ENCODE measurements at places on chromosomes 13 and 19.

DNA sequence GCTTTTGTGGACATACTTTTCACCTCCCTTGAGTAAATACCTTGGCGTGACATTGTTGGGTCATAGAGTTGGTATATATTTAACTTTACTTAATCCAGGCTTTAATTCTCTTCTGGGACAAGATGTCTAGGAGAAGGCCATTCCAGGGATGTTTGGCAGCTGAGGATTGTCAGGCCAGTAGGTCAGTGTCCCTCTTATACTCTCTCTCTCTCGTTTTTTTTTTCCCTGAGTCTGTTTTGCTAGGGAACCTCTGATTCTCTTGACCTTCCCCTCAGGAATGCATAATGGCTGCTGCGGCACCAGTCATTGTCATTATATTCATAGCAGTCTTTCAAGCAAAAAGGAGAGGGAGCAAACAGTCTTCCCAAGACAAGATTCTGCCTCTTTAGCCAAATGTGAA, 48.8 kb downstream of the BICRA start:
- no peak for DNase-seq

DNA sequence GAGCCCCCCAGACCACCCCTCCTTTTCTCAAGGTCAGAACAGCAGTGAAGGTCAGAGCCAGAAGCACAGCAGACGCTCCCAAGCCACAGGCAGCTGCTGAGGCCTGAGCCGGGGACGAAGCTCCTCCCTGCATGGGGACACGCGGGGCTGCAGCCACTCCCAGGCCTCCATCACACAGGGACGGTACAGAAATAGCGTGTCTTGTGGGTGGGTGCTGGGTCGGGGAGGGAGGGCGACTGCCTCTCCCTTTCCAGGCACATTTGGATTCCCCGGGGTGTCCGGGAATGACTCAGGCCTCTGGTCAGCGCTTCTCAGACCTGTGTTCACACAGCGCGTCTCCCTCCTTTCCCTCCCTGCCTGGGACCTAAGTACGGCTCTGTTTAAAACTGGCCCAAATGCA, 33.2 kb downstream of the RASA3 start:
- no peak for DNase-seq

DNA sequence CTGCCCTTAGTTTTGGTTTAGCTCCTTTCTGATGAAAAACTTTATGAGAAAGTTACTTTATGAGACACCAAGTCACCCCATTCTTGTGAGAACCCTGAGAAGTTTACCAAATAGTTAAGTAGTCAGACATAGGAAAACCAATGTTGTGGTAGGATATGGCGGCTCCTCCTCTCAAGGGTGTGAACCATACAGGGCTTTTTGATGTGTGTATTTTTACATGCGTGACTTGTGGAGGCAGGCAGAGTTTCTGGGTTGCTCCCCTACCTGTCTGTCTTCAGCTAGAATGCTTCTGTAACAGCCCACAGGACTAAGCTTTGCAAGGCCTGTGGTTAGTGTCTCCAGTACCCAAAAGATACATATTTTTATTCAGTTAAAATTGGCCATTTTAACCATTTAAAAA, 18.3 kb downstream of the UBAC2 start:
- no peak for DNase-seq

DNA sequence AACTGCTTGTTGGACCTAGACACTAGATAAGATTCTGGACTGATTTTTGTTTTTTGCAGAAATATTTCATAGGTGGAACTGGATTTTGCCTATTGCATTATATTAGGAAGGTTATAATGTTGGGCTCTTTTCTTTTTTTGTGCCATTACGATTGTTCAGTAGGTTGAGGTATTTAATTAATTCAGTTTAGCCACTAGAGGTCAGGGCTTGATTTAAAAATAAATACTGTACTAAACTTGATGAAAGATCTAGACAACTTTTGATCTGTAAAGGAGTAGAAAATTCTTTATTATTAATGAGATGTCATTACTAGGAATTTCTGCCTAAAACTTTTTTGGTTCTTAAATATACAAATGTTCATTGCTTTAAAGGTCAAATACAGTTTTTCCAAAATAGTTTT, 15.2 kb upstream of the SUPT20H start:
- DNase-seq = no peak

- no peak for DNase-seq
Measured at GRCh38 chr19:2235381-2236063, 607 bp downstream of the PLEKHJ1 start.

DNA sequence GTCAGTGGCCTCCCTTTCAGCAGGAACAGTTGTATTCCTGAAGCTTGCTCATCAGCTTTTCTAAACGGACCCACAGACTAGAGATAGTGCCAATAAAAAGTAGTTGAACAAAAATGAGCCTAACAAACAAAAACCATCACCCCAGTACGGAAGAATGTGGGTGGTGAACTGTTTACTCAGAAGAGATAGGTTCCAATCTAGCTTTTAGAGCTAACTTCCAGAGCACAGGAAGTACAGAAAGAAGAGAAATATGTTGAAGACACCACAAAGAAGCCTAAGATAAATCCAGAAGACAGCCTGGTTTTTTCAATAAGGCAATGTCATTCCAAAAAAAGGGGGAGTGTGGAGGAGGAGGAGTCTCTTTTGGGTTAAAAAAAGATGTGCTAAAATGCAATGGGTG, 2.8 kb upstream of the LMO7 start:
- no peak for DNase-seq

- DNase-seq = no peak
Measured at GRCh38 chr13:88000787-88001186, 329.6 kb downstream of the SLITRK5 start.

- no peak for DNase-seq
Measured at GRCh38 chr19:18435178-18435841, 2.6 kb downstream of the ISYNA1 start.

DNA sequence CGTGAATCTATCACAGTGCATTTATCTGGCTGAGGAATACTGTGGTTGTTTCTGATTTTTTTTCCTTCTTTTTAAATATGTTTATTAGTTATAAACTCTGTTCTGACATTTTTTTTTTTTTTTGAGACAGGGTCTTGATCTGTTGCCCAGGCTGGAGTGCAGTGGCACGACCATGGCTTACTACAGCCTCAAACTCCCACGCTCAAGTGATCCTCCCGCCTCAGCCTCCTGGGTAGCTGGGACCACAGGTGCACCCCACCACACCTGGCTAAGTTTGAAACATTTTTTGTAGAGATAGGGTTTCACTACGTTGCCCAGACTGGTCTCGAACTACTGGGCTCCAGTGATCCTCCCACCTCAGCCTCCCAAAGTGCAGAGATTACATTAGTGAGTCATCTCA, 6.6 kb upstream of the NUMBL start:
- no peak for DNase-seq

DNA sequence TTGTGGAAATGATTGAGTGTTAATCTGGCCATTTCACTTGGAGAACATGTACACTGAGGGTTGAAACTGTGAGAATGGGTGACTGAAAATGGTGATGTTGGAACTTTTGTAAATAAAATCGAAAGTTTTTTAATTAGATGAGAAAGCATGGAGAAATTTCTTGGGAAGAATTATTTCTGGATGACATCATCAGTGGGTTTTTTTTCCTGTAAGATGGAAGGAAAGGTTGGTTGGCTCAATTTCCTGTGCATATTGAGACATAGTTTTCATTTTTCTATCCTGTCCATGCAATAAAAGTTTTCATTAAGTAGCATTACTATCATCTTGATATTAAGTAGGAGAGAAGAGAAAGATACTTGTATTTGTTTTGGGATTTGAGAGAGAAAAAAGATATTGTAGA, 120.6 kb upstream of the HTR2A start:
- DNase-seq = no peak

- no peak for DNase-seq
Measured at GRCh38 chr19:49795615-49796014, 17.5 kb downstream of the FUZ start.

- no peak for DNase-seq
Measured at GRCh38 chr13:111385183-111385857, 64.9 kb downstream of the TEX29 start.

GRCh38 chr19:40640744-40641143, 39.6 kb downstream of the LTBP4 start:
- no peak for DNase-seq

DNA sequence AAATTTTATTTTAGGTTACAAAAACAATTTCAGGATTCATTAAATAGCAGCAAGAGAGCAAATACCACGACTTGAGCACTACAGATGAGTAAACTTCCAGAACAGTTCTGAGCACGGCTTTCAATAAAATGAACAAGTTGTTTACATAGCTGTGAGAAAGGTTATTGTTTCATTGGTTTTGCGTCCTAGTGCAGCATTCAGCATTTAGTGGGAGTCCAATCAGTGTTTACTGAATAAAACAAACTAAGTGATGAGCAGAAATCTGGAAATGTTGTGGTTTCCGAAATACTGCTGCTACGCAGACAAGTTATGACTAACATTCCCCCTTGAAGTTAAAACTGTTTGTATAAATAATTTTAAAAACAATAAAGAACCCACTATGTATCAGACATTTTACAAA, 251.5 kb upstream of the STARD13 start:
- no peak for DNase-seq

DNA sequence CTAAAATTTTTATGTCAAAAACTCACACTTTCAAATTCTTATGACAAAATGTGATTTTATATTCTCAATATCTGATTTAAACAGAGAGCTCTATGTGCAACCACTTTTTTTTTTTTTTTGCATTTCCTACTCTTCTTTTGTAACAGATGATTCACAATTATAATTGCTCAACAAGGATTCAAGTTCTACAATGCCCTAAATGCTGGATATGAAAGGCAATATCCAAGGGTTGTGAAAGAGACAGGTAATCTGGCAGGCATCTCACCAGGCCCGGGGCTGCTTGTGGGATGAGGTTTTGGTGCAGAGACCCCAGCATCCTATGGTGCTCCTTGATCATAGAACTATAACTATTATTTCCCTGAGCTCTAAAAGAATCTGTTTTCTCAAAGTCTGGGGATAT, 363.6 kb upstream of the NBEA start:
- no peak for DNase-seq

GRCh38 chr19:41619018-41619556, 7.8 kb downstream of the CEACAM4 start:
- no peak for DNase-seq

GRCh38 chr13:91620670-91621141, 222.3 kb downstream of the GPC5 start:
- DNase-seq = no peak

GRCh38 chr19:8489561-8490394, 12.7 kb downstream of the PRAM1 start:
- DNase-seq = no peak

DNA sequence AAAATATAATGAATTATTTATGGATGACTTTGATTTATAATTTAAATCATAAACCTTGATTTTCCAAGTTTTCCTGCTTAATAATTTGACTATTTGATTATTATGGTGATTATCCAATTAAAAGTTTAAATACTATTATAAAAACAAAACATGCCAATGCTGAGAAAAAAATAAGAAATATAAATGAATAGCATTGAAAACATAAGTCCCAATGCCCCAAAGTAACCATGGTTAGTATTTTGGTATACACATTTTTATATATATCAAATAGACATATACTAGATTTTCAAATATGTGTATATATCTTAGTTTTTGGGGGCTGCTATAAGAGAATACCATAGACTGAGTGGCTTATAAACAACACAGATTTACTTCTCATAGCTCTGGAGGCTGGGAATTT, 108.3 kb downstream of the GPC5 start:
- DNase-seq = no peak

- no peak for DNase-seq
Measured at GRCh38 chr13:101307181-101307701, 109.1 kb downstream of the NALCN start.

DNA sequence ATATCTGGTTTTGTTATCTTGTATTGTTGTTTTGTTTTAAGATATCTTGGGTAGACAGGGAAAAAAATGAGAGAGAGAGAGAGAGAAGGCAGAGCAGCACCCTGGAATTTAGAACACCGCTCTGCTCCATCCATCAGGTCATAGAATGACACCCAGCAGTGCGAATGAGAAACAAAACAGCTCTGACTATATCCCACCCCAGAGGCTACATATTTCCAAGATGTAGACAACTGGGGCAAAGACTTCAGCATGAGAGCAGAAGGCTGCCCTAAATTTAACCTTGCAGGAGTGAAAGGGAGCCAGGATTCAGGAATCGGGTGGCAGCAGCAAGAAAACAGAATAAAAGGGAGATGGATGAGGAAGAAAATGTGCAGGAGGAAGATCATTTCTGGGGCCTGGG, 46.5 kb downstream of the TNFSF13B start:
- DNase-seq = no peak

- DNase-seq = no peak
Measured at GRCh38 chr19:10431943-10432735, 11.8 kb downstream of the PDE4A start.

- no peak for DNase-seq
Measured at GRCh38 chr13:40992678-40993518, 26.2 kb downstream of the ELF1 start.

DNA sequence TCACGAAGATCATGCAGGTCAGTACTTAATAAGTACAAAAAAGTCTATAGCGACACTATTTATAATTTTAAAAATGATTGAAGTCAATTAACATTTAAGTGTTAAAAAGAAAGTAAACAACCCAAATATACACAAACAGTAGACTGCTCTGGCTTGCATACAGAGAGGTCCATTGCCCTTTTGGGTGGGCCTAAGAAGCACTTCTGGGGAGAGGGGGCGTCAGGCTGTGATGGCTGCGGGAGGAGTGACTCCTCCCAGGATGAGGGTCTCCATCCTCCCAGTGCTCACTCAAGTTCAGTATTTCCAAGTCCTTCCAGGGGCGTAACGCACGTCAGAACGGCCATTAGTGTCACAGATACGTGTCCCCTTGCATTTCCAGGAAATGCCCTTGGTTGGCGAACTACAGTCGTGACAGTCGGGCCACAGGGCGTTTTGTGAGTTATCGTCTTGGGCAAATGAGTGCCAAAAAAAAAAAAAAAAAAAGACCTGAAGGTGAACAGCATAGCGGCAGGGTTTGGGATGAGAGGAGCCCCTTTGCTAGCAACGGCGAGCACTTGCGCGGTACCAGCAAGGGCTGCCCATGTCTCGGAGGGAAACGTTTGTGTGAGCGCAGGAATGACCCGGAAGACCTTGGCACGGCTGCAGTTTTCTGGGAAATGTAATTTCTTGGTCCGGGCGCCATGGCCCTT, at the start of gene SCGB2B2:
Gene SCGB2B2, minus strand, starts transcription at position 463 of the 689 bp plus-strand sequence. CDS start 82,596 bp downstream, outside the sequence.
- no peak for DNase-seq

DNA sequence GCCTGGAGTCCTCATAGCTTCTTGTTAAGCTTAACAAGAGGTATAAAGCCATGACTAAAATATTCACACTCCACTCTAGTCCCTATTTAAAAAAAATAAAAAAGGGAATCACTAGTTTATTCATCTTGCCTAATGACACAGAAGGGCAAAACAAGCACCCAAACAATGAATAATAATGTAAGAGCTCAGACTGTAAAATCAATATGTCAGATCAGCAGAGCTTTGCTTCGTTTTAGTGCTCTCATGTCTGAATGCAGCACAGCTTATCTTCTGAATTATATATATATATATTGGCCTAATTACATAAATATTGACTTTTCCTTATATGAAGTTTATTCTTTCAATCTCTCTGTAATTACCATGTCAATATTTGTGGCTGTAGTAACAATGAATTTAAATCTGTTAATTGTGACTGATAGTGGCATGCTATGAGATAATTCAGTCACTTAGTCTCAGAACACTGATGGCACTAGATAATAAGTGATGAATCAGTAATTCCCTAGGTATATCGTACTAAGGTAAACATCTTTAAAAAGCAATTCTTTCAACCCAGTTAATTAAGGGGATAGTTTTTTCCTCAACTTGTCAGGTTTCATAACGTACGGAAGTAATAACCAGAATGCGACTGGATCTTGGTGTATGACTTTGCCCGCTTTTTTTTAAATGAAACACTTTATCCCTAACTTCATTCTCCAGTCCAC, 361.9 kb upstream of the GPC6 start:
- DNase-seq = no peak

GRCh38 chr13:50401721-50402465, 386.6 kb downstream of the KCNRG start:
- no peak for DNase-seq
